ENCODE measurements at places on chromosomes 1 and 21.

DNA sequence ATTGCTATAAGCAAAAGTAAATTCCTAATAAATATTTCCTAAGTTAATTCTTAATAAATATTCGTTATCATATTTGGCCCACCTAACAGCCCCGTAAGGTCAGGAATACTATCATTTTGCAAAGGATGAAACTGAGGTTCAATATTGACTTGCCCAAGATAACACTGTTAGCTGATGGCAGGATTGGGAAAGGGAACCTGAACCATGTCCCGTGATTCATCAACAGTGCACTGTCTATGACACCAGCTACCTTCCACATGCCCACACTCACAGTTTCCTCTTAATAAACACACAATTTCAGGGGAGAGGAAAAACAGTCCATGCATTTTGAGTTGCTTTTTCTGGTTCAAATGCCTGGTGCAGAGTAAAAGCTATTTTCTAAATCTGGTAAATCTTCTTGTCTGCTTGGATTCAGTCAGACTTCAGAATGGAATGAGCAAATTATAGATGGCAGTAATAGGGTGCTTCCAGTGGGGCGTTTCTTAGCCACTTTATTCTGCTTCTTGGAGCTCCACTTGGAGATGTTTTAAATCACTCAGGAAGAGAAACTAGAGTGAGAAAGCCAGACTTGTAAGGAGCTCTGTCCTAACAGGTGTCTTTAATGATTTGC, 354.6 kb downstream of the PDE4B start:
- no peak for DNase-seq

GRCh38 chr1:159092036-159092760, 15.6 kb upstream of the AIM2 start:
- no peak for DNase-seq

DNA sequence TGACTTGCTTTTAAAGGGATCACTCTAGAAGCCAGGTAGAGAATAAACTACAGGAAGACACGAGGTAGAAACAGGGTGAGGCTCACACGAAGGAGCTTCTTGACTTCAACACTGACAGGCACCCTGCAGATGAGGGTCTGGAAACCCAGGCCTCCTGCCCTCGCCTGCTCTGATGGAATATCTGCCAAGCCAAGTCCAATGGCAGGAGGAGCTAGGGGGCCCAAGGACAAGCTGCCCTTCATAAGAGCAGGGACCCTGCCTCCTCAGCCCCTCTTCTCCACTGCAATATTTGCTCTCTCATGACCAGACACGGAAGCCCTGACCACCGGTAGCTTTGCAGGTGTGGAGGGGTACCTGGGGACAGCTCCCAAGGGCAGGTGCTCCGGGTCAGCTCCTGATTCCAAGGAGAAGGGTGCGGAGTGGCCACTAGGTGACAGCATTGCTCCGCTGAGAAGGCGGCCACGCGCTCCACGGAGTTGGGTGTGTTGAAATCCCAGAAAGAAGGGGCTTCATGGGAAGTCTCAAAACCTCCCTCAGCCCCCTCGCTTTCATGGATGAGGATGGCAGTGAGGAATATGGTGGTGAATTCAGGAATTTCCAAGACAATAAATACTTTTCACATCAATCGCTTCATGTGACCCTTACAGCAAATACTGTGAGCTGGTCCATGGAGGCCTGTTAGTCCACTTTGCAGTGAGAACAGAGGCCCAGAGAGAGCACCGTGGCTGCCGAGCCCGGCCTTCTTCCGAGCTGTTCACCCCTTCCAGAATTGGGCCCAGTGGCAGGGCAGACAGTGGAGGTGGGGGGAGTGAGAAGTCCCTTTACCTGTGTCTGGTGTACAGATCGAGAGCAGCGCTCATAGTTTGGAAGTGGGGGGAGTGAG, 33.2 kb upstream of the PAX7 start:
- DNase-seq: peak; percentile 42

GRCh38 chr1:64679177-64679576, 65.7 kb upstream of the RAVER2 start:
- no peak for DNase-seq

- no peak for DNase-seq
Measured at GRCh38 chr1:55051621-55052020, 12.3 kb downstream of the PCSK9 start.

DNA sequence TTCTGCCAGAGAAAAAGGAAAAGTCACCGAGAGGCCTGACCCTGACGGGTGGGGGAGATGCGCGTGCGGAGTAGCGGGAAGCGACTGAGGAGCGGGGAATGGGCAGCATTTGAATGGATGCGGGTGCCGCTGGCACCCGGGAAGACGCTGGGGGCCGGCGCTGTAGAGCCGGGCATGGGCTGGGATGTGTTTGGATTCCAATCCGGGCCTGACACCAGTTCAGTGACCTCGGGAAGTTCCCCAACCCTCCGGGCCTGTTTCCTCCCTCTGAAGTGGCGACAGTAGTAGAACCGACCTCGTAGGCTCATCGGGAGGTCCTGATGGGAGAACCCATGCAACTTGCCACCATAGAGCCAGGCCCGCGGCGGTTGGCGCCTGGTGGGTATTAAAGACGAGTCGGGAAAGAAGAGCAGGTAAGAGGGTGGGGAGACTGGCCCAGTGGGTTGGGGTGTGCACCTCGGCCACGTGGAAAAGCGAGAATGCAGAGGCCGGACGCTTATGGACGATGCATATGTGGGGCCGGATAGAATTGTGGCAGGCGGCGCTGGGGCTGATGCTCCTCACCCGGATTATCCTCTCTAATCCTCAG, 642 bp upstream of the SLC16A1 start:
- DNase-seq: no peak

DNA sequence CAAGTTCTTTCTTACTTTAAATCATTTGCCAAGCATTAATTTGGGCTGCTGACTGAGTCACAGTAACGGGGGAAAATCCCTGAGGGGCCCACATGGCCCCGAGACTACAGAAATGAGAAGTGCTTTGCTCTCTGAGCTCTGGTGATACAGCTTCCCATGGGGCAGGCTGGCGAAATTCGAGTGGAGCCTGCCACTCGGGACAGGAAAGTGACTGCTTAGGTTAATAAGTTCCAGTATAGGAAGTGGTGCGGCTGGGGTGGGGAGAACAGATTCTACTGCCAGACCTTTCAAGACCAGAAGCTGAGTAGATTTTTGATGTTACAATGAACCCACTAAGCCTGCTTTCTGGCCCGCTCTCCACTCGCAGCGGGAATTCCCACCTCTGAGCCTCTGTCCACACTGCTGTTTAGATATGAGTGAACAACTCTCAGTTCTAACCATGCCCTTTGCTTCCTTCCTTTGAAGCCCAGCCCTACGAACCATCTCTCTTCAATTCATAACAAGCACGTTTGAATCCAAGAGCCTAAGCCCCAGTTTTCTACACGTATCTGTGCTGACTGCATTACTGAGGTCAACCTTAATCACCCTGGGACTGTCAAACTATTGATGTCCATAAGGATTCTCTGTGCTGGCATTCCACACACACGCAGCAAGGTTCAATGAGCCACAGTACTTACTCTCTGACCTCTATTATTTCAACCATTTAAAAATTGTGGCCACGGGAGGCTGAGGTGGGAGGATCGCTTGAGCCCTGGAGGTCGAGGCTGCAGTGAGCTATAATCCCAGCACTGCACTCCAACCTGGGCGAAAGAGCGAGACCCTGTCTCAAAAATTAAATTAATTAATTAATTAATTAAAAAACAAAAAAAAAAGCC, 9.6 kb downstream of the ZBTB17 start:
- DNase-seq: peak; percentile 58

DNA sequence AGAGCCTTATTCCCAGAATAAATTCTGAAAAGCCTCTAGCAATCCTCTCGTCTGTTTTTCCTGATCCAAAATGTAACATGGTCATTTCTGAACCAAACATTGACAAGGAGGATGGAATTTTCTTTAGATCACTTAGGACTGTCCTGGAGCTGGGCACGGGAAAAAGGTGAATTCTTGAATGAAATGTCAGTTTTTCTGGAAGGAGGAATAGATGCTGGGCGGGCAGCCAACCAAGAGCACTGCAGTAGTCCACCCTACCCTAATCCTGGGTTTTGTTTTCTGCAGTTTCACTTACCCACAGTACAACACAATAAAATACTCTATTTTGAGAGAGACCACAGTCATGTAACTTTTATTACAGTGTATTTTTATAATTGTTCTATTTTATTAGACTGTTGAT, 20.9 kb downstream of the RIT1 start:
- DNase-seq: no peak

Data from stimulated activated CD4-positive, alpha-beta T cell treated with anti-CD3 and anti-CD28 coated beads, Interleukin-1b, Interleukin-23, amount 100 ng/mL, for 1 hour (primary cell).